ENCODE measurements at places on chromosomes 6 and 20. TPM values are rescaled to one million over a fixed set of nuclear protein-coding genes. Genes with fewer than 3 reads are reported as not detected.

DNA sequence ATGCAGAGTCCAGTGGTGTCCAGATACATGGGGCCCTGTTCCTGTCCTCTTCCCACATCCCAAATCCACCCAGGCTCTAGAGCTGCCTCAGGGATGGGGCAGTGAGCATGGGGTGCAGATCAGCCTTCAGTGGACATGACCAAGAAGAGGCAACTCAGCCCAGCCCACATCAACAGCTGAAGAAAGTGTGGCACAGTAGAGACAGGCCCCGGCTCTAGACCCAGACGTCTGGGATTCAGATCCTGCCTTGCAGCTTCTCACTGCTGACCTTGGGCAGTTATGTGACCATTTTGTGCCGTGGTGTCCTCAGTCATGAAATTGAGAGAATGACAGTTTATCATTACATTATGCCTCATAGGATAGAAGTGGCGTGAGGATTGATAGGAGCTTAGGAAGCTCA is 54.6 kb upstream of the CST7 start:
- DNase-seq, result no peak

DNA sequence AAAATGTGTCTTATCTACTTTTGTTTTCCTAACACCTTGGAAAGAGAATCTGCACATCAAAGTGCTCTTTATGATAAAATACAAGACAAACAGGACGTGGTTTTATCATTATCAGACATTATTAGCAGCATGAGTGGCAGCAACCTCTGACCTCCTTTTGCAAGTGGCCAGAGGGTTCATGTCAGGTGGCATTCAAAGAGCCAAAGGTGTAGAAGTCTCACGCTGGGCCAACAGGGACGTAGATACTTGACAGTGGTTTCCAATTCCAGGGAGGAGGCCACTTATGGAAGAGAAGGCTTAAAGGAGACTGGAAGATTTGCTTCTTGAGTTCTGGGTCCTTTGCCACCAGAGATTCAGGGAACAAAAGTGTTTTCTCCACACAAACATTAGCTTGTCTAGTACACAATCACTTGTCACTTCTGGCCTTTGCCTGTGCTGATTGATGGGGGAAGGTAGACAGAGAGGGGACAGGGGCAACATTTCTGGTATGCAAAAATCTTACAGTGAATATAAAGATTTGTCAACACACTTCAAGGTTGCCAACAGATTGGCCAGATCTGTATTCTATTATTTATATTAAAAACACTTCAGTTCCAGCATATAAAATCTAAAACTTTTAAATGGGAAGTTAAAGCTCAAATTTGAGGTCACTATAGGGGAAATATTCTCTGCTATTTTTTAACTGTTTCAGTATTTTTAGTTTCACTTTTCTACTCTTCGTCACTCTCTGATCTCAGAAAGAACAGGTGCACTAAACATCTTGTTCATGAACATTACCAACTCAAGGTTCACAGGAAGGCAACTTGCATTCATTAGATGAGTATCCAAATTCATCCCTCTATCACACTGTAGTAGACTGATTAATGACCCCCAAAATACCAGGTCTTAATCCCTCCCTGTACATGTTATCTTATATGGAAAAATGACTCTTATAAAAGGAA is 52.1 kb upstream of the FBXO30 start:
- DNase-seq, result no peak

COL19A1 gene
- not detected for total RNA-seq

DNA sequence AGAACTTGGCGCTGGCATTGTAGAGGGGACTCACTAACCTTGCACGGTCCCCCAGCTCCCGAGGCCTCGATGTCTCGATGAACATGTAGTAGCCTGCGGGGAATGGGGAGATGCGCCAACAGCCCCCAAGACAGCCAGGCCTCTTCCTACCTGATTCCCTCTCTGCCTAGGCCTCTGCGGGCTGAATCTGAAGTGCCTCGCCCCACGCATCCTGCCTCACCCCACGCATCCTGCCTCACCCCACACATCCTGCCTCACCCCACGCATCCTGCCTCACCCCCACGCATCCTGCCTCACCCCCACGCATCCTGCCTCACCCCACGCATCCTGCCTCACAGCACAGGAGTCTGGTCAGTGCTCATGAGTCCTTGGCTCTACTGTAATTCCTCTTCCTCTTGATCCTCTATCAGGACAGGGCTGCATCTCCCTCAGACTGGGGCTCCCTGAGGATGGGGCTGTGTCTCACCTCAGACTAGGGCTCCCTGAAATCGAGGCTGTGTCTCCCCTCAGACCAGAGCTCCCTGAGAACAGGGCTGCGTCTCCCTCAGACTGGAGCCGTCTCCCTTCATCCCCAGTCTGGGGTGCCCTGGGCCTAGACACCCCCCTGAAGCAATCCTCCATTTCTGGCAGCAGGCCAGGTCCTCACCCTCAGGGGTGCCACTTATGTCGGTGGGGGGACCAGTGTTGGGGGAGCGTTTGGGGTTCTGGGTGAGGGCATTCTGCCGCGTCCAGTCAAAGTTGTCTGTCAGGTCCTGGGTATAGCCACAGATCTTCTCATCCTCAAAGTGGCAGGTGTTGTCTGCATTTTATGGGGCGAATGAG is 53.6 kb downstream of the MDGA1 start:
- no peak for DNase-seq

DNA sequence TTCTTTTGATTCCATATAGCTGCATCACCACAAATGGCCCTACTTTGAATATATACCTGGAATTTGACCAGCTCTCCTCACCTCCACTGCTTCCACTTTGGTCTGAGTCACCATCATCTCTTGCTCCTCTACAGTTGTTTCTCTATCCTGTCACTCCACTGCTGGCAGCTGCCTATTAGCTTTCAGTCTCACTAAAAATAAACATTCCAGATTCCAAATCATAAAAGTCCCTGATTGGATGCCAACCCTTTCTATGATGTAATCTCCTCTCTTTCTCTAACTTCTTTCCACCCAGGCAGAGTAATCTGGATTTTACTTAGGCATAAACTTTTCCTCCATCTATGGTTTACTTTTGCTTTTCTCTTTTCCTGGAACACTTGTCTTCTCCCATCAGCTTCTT is 49.1 kb downstream of the RFPL4B start:
- DNase-seq, result no peak

DNA sequence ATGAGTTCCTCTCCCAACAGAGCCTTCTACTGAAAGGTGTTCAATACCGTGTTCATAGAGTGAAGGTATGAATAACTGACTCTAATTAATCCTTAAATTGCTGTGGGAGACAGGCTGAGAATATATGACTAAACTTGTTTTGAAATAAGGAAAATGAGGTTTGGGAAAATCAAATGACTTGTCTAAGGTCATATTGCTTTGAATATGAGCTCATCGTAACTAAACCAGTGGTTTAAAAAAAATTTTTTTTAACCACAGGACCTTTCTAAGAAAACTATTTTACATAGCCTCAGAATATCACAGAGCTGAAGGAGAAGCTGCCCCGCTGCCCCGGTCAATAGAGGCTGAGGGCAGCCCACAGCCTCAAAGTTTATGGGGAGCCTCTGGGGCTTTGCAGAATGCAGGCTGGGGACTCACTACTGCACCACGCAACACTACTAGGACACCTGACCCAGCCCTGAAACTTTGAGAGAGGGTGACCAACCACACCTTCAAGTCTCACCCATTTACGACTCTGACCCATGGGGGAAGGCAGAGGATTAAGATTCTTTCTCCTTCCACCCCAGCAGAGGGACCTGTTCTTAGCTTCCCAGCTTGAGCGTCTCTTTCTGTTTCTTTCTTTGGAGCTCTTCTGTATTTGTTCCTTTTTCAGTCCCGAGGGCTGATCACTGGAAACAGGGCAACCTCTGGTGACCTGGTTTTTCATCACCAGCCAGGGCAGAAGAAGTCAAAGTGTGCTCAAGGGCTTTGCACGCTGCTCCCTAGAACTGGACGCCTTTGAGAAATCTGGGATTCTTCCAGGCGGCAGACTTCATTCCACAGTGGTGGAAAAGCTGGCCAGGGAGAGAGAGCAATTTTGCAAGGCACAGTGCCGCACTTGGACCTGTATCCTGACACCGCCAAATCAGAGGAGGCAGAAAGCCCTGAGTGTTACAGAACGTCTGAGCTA is 220.2 kb downstream of the ATXN1 start:
- DNase-seq, result no peak

- DNase-seq, result no peak
Observed at GRCh38 chr20:38315290-38315966, 11.5 kb downstream of the BPI start.

OPRM1 gene
- not detected for total RNA-seq

INSM1 gene
- not detected for total RNA-seq

Data from kidney epithelial cell (primary cell).